ENCODE measurements at places on chromosomes 4 and X.
A peak's percentile ranks its signal among the peaks of the same experiment; 100 is the strongest.

DNA sequence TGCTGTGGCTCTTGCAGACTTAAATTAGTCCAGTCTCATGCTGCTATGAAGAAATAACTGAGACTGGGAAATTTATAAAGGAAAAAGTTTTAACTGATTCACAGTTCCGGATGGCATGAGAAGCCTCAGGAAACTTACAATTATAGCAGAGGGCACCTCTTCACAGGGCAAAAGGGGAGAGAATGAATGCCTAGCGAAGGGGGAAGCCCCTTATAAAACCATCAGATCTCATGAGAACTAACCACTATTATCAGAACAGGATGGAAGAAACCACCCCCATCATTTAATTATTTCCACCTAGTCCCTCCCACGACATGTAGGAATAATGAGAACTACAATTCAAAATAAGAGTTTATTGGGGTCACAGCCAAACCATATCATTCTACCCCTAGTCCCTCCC is 91.4 kb downstream of the GPR174 start:
- DNase-seq, result no peak

GRCh38 chr4:183170894-183171293 is 71.8 kb downstream of the WWC2 start:
- DNase-seq, result no peak

DNA sequence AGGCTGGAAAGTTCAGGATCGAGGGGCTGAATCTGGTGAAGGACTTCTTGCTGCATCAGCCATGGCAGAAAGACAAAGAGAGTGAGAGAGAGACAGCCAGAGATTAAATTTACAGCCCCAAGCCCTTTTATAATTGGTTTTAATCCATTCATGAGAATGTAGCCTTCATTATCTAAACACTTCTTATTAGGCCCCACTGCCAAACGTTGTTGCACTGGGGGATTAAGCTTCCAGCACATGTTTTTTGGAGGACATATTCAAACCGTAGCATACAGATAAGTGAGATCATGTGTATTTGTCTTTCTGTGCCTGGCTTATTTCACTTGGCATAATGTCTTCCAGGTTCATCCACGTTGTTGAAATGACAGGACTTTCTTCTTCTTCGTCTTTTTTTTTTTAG is 524.7 kb downstream of the SPRY1 start:
- DNase-seq, result no peak

GRCh38 chr4:122583906-122584305 is 37.0 kb downstream of the IL21 start:
- DNase-seq, result no peak

DNA sequence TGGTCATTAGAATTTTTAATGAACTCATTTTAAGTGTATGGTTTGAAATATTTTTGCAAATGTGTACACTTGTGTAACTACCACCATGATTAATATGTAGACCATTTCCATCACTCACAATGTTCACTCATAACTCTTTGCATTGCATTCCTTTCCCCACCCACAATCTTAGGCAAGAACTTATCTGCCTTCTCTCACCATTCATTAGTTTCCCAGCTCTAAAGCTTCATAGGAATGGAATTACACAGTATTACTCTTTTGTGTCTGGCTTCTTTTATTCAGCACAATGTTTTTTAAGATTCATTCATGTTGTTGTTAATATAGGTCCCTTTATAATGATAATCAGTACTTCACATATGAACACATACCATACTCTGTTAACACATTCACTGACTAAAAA is 106.1 kb downstream of the ARAP2 start:
- DNase-seq, result no peak

GRCh38 chr4:66475596-66475995 is 805.3 kb upstream of the EPHA5 start:
- no peak for DNase-seq

DNA sequence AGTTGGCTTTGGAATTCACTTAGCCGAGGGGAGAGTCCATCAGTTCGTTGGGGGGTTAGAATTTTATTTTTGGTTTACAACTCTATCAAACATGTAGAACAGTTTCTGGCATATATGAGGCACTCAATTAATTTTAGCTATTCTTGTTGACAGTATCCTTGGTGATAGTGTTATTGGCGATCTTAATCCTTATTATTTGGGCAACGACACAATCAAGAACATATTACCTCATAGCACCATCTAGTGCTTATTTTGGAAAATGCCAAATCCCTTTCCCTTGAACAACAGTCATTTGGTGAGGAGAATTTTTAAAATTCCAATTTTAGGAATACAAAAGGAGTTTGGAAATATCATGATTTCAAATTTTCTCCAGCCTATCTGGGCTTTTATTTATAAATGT is 17.9 kb upstream of the PGRMC1 start:
- no peak for DNase-seq

GRCh38 chr4:24594887-24595286 is 10.5 kb upstream of the DHX15 start:
- DNase-seq, result no peak

- DNase-seq, result no peak
These were observed 441.0 kb downstream of the RAPGEF2 start for GRCh38 chr4:159543831-159544230.

GRCh38 chr4:72909461-72909860 is 160.1 kb downstream of the COX18 start:
- DNase-seq, result no peak

DNA sequence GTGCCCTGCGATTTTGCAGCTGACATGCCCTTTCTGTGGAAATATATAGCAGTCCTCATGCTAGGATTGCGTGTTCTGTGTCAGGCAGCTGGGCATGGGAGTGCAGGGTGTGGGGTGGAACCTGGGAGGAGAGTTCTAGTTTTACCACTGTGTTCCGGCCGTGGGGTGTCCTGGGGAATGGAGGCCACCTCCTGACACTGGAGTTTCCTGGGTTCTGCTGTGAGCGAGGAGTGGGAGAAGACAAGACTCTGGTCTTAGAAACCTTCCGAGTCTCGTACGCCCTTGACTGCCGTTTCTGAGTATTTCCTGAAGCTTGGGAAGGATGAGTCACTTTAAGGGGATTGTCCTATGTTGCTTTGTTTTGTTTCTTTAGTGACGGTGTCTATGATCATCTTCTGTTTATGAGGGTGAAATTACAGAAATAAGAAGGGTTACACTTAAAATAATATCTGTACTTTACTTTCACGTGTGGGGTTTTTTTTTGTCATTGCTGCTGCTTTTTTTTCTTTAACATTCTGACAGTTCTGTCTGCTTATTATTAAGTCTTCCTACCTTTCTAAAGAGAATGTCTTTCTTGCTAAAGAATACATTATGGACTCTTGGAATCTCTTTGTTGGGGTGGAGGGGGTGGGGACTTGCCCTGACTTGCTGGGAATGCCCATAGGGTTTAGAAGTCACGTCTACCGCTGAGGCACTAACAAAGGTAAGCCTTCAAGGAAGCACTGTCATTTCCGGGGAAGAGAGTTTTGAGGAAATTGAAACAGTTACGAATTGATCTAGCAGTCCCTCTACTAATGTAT is 19.1 kb downstream of the CD99 start:
- no peak for DNase-seq

DNA sequence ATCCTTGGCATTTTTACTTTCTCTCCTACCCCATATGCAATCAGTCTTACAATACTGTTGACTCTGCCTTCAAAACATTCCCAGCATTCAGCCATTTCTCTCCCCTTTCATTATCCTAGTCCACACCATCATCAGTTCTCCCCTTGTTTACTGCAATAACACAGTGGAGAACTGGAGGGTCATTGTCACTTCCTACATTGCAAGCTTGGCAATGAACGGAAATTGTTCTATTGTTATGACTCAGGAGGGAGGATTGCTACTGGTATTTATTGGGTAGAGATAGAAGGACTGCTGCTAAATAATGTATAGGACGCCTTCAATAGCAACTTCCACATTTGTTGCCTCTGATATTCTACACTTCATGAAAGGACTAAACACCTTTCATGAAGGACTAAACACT is 231.8 kb downstream of the BANK1 start:
- no peak for DNase-seq

DNA sequence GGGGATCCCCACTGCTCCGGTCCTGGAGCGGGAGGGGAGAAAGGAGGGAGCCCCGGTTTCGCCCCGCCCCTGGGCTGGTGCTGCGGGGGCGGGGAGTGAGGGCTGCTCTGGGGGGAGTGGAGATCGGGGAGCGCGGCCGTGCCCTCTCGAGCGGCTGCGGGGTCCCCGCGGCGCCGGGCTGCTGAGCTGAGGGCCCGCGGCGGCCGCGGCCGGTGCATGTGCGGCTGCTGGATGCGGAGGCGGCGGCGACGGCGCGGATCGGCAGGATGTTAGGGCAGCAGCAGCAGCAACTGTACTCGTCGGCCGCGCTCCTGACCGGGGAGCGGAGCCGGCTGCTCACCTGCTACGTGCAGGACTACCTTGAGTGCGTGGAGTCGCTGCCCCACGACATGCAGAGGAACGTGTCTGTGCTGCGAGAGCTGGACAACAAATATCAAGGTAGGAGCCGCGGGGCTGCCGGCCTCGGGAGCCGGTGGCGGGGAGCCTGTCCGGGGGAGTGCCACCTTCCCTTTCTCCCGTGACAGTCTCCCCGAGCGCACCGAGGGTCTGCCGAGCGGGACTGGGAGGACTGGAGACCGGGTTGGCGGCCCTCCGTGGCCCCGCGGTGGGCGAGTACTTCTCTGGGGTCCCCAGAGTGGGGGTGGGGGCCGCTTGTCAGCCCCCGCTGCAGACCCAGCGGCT is at the start of gene ING2:
TSS of gene ING2 (plus strand) at position 129 of the 681 bp plus-strand sequence. CDS start at position 267, 138 bp downstream.
- DNase-seq, result no peak

DNA sequence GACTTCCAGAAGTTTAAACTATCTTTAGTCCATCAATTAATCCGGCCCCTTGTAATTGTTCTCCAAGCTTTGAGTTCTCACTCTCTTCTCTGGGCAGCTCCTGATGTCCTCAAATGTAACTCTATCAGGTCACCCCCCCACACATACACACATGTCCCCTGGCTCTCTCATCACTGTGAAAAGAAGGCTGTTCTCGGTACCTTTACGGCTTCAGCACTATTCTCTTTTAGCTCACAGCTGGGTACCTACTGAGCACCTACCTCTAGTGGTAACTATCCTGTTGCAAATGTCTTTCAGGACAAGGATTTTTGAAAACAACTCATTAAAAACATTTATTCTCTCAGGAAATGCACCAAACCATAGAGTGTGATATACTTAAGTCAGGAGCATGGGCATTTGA is 115.4 kb downstream of the IQCM start:
- no peak for DNase-seq

GRCh38 chr4:37648084-37648817 is 37.9 kb downstream of the RELL1 start:
- DNase-seq, result peak; percentile 33

GRCh38 chr4:98573791-98574190 is 84.6 kb downstream of the TSPAN5 start:
- no peak for DNase-seq

GRCh38 chrX:11137543-11138139 is 26.5 kb downstream of the HCCS start:
- no peak for DNase-seq

DNA sequence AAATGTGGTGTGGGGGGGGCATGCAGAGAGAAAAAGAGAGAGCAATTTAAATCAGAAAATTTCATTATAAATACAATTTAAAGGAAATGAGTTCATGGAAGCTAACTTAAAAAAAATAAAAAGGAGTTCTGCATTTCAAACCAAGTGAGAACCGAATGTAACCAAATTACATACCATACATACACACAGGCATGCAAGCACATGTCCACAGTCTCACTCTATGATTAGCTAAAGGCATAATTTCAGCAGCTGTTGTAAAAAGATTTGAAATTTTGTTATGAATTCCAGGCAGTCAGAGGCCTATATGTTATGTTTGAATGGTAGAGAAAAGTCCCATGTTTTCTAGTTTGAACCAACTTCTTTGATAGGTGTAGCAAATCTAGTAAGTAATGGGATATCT is 611.6 kb upstream of the ADGRL3 start:
- no peak for DNase-seq

- no peak for DNase-seq
These were observed 1730.3 kb upstream of the TENM3 start for GRCh38 chr4:180512801-180513475.

DNA sequence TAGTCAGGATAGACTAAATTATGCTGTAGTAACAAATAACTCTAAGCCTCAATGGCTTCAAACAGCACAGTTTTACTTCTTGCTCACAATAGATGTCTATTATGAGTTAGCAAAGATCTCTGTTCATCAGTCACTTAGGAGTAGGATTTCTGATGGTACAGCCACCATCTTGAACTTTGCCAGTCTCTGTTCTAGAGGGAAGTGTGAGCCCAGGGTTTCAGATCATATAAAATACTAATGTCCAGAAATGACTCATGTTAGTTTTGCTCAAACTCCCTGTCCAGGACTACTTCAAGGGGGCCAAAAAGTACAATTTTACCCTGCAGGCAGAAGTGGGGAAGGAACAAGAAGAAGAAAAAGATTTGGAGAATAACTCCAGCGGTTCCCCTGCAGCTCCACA is 77.1 kb upstream of the LSM6 start:
- DNase-seq, result no peak

DNA sequence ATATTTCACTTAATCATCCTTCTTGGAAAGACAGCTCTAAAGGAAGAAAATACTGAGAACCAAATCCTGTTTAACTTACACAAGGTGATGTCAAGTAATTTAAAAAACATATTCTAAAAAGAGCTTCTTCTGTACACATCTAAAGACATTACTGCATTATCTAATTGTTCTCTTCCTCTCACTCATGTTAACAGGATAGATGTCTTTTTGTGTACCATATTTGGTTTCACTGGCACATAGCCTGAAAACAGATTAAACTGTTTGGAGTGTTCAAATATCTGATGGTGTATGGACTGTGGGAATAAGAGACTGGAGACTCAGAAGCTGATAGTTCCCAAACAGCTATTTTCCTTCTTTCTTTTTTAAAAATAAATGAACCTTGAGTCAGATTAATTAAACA is 213.3 kb upstream of the MAB21L2 start:
- DNase-seq, result no peak

GRCh38 chr4:48896845-48897244 is 9.7 kb downstream of the OCIAD2 start:
- no peak for DNase-seq
